ENCODE measurements at places on chromosomes 13 and 19.

- DNase-seq = no peak
Observed at GRCh38 chr19:6988257-6988656, 33.0 kb downstream of the MBD3L2B start.

DNA sequence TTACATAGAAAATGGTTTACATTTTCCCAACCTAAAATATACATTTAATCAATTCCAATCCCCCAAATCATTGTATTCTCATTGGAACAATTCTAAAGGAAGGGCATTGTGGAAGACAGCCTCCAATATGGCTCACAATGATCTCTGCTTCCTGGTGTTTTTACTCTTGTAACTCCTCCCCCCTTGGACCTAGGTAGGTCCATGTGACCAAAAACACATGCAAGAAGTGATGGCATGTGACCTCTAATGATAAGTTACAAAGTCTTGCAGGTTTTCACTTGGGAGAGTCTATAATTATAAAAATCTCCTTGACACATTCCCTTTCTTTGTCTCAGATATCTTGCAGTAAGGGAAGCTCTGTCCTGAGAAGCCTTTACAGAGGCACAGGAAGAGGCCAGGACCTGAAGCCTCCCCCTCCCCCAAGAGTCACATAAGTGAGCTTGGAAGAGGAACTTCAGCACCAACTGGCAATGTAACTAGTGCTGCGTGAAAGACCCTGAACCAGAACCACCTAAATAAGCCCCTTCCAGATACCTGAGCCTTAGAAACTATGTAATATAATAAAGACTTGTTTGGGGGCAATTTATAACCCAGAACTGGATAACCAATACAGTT, 816.2 kb upstream of the ATXN8OS start:
- DNase-seq = no peak

GRCh38 chr19:10625762-10626138, 397 bp downstream of the SLC44A2 start:
- no peak for DNase-seq

DNA sequence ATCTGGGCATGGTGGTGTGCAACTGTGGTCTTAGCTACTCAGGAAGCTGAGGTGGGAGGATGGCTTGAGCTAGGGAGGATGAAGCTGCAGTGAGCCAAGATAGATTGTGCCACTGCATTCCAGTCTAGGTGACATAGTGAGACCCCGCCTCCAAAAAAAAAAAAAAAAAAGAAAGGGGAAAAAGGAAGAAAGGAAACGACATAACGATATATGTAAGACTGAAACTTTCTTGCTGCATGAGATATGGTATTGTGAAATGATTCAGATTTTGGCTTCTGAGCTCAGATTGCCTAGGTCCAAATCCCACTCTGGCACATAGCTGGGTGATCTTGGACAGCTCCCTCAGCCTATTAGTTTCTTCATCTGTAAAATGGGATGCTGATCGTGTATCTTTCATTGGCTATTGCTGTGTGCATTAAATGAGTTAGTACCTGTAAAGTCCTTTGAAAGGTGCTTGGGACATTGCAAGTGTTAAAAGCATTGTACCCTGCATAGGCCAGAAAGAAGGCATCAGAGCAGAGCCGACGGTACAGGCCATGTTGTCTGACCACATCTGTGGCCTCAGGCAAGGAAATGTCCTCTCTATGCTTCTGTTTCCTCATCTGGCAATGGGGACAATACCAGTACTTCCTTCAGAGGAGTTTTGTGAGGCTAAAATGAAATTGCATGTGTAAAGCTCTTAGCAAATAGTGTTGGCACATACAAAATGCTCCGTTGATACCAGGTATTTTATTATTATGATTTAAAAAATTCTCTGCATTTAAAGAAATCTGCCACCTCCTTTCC, 32.6 kb upstream of the SLC46A3 start:
- DNase-seq = no peak

- no peak for DNase-seq
Observed at GRCh38 chr19:3142292-3142670, 6.4 kb downstream of the GNA15 start.

DNA sequence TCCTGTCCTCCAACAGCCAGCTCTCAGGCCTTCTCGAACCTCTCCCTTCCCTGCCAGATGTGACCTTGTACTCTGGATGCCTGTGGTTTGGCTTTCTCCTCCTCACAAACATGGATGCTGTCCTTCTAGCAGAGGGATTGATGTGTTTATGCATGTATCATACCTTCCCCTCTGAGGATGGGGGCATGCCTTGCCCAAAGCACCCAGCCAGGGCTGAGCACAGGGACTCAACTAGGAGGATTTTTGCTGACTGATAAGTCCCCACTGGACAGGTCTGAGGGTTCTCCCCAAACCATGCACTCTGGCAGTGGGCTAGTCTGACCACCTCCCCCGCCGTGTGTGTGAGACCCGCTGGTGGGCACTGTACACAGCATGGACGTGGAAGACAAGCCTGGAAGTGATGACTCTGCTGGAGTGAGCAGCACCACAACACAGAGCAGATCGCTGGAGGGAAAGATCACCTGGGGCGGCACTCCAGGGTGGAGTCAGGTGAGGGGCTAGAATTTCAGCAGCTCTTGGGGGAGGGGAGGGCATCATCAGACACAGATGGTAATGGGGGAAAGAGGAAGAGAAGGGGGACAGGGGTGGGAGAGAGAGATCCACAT, 360.3 kb upstream of the ZNF507 start:
- no peak for DNase-seq

DNA sequence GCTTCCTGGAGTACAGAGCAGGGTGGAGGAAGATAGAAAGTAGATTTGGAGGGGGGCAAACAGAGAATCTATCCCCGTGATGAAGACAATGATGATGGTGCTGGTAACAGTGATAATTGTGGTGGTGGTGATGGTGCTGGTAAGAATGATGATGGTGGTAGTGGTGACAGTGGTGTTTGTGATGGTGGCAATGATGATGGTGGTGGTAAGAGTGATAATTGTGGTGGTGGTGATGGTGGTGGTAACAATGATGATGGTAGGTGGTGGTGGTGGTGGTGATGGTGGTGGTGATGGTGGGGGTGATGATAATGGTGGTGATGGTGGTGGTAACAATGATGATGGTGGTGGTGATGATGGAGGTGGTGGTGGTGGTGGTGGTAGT, 169.8 kb downstream of the TSHZ3 start:
- no peak for DNase-seq

- no peak for DNase-seq
Observed at GRCh38 chr13:52954838-52955237, 73.8 kb upstream of the OLFM4 start.

DNA sequence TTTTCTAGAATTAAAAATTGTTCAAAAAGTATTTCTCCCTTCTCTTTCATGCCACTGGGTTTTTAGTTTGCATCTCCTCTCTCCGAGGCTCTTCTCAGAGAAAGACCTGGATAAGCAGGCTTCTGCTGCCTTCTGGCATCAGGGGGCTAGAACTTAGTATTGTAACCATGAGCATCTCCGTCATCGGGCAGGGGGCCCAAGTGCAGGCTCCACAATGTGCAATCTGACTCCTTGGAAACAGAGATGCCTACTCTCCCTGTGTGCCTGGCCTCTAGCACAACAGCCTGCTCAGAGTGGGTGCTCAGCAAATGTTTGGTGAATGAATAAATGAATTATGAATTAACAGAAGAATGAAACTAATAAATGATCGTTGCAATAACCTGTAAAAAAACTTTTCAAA, 45.6 kb upstream of the MTIF3 start:
- no peak for DNase-seq

DNA sequence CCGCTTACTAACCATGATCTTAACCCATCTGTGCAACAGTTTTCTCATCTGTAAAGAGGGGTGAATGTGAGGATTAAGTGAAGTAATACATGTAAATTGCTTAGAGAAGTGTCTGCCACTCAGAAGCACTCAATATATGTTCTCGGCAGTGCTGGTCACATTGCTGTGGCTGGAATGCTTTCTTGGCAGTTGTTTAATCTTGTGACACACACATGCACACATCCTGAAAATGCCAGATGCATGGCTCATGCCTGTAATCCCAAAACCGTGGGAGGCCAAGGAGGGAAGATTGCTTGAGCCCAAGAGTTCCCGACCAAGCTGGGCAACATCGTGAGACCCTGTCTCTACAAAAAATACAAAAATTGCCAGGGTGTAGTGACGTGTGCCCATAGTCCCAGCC, 4.9 kb upstream of the DMKN start:
- DNase-seq = no peak

DNA sequence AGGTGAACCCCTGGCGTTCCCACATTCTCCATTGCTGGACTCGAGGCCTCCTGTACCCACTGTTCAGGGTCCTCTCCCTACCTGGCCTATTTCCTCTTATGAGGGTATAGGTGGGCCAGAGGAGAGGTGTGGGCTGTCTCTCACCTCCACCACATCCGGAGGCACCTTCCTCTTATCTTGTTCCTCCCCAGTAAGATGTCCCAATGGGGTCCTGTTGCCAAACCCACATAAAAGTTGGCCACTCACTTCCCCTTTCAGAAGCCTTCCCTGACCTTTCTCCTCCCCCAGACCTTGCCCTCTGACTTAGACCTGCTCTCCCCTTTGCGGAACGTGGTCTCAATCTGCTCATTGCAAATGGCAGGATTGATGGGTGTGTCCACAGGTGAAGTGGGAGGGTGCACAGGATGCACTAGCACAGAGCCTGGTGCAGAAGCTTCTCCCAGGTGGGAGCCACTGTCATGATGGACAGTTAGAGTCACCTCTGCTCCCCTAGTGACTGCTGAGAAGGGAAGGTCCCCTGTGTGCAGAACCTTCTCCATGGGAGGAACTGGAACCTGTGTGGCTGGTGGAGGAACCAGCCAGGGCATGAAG, 1.3 kb downstream of the CYP4F3 start:
- no peak for DNase-seq
